Mesangial cell (primary cell): ENCODE measurements at places on chromosomes 4 and X. TPM values are rescaled to one million over a fixed set of nuclear protein-coding genes. Genes with fewer than 3 reads are reported as not detected.

PLK4 gene
- total RNA-seq = 1.5 and 21.7 TPM in 2 replicates

GLOD5 gene
- total RNA-seq = not detected in 2 replicates

KDR gene
- under 0.01 and 0.25 TPM in 2 replicates for total RNA-seq

ASB11 gene
- total RNA-seq = not detected in 2 replicates

ANTXR2 gene
- total RNA-seq = 23.1 and 30.6 TPM in 2 replicates

GSX2 gene
- not detected in 2 replicates for total RNA-seq

USP26 gene
- not detected in 2 replicates for total RNA-seq

ACE2 gene
- total RNA-seq = not detected in 2 replicates

SYP gene
- total RNA-seq = 1.5 TPM in 1 of 2 replicates, not detected in the other

CSAG2 gene
- total RNA-seq = not detected in 2 replicates

SULT1E1 gene
- 1.8 and 6.3 TPM in 2 replicates for total RNA-seq

PLXNB3 gene
- total RNA-seq = 4.6 and 8.4 TPM in 2 replicates
